ENCODE measurements at places on chromosomes 2 and 18. TPM values are rescaled to one million over a fixed set of nuclear protein-coding genes. Genes with fewer than 3 reads are reported as not detected.

DNA sequence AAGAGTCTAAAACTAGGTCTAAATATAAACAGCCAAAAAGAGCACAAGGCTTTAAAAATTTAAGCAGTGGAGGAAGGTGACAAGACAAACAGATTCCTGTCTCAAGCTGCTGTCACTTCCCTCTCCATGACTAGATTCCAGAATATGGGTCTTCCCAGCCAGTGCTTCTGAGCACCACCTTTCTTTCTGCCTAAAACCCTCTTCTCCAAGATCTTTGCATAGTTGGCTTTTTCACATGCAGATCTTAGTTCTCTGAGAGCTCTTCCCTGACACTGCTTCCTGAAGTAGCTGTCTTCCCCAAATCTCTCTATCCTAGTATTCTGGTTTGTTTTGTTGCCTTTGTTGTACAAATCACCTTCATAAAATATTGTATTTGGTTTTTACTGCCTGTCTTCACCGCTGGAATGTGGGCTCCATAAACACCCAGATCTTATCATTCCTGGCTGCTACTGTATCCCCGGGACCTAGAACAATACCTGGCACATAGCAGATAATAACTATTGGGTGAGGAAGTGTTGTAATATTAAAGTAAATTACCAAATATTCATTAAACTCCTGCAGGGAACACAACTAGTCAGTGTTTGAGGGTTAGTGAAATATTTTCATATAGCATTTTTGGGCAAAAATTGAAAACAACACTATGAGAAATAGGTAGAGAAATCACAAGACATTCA lies 150.2 kb downstream of the CCDC85A start:
- no peak for DNase-seq

DNA sequence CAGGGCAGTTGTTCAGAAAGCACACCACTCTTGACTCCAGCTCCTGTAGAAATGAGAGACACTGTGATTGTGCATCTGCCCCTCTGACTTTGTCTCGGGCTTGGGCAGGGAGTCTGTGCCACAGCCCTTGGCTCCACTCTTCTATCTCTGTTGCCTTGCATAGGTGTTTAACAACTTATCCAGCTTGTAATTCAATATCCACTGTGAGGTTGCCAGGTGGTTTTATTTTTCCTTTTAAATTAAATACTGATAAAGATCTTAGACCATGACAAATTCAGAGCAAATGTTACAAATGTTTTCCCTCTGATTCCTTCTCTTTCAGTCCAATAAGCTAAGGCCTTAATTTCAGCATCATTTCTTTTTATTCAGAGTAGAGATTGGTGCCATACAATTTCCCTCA lies 421.7 kb downstream of the STK39 start:
- no peak for DNase-seq

GRCh38 chr2:167855211-167855610 lies 392.2 kb downstream of the STK39 start:
- no peak for DNase-seq

Gene TMEM247
- total RNA-seq, result not detected

Gene LIMS3
- 21.9 TPM for total RNA-seq

GRCh38 chr2:16277117-16277516 lies 336.8 kb downstream of the MYCN start:
- no peak for DNase-seq

Gene TFCP2L1
- total RNA-seq, result 5.5 TPM

GRCh38 chr2:86703704-86704361 lies 16.3 kb upstream of the RMND5A start:
- DNase-seq, result no peak

DNA sequence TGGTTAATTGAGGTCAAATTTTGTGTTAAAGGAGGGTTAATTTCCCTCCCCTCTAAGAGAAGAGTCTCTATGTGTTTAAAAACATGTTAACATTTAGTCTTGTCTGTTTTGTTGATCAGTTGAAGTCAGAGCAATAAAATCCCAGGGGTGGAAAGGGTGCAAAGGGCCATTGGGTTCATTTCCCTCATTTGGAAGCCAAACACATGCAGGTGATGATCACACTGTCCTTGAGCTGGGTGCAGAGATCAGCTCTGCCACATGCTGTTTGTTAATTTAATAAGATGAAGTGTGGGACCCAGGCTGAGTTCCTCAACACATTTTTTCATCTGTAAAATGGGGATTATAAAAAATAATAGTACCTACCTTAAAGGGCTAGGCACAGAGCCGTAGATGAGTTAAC lies 260.9 kb downstream of the LPIN1 start:
- DNase-seq, result no peak

GRCh38 chr2:108118996-108119395 lies 120.8 kb upstream of the SULT1C3 start:
- DNase-seq, result no peak

DNA sequence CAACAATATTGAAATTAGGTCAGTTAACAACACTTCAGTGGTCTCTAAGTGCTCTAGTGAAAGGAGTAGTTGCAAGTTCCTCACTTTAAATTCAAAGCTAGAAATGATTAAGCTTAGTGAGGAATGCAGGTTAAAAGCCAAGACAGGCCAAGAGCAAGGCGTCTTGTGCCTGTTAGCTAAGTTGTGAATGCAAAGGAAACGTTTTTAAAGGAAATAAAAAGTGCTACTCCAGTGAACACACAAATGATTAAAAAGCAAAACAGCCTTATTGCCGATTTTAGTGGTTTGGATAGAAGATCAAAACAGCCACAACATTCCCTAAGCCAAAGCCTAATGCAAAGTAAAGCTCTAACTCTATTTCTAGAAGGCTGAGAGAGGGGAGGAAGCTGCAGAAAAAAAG lies 44.7 kb downstream of the ANTXR1 start:
- DNase-seq, result no peak
